ENCODE measurements at places on chromosomes 6 and 20. TPM values are rescaled to one million over a fixed set of nuclear protein-coding genes. Genes with fewer than 3 reads are reported as not detected.

- H3K27ac ChIP-seq: peak overlapping the region; percentile 49
- H3K36me3 ChIP-seq: no peaks in the 10 kb centered on the region
- DNase-seq: peak; percentile 62
- no peak overlapping the region for H3K4me3 ChIP-seq
- H3K27me3 ChIP-seq: no peaks in the 10 kb centered on the region
Measured at GRCh38 chr20:19750907-19751636, 7.0 kb upstream of the RIN2 start.

- no peaks in the 10 kb centered on the region for H3K4me1 ChIP-seq
- DNase-seq: no peak
- H3K27me3 ChIP-seq: no peaks in the 10 kb centered on the region
- H3K27ac ChIP-seq: no peak overlapping the region
Measured at GRCh38 chr20:35568645-35569044, 26.8 kb downstream of the ERGIC3 start.

DNA sequence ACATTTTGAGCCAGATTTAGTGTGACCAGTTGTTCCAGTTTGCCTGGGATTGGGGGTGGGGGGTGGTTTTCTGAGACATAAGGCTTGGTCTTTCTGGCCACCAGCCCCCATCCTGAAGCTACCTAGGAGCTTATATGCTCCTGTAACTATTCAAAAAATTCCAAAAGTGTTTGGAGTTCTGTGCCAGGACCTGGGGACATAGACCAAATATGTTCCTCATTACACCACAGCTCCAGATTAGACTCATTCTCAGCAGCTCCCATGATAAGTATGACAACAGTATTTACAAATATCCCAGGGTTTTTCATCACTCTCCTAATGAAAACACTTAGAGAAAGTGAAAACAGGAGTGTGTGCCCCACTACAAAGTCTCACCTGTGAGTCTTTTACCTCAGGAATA, 37.8 kb upstream of the RNF144B start:
- H3K36me3 ChIP-seq: no peaks in the 10 kb centered on the region
- H3K4me1 ChIP-seq: no peaks in the 10 kb centered on the region
- H3K27me3 ChIP-seq: no peaks in the 10 kb centered on the region
- DNase-seq: no peak
- no peak overlapping the region for H3K4me3 ChIP-seq

GRCh38 chr6:26105109-26105730, 18.0 kb downstream of the HFE start:
- H3K27ac ChIP-seq: peak overlapping the region; percentile 86
- H3K4me1 ChIP-seq: no peaks in the 10 kb centered on the region
- H3K4me3 ChIP-seq: no peak overlapping the region
- DNase-seq: no peak
- no peaks in the 10 kb centered on the region for H3K36me3 ChIP-seq
- no peaks in the 10 kb centered on the region for H3K27me3 ChIP-seq

Gene SNRNP48
- 13.1 TPM for total RNA-seq

Gene BTNL2
- total RNA-seq: not detected
